Stimulated activated CD4-positive, alpha-beta T cell treated with anti-CD3 and anti-CD28 coated beads, Interleukin-4, amount 100 ng/mL, for 1 hour (primary cell): ENCODE measurements at places on chromosomes 4 and X.

GRCh38 chr4:88813013-88813412 is 115.4 kb upstream of the NAP1L5 start:
- DNase-seq = no peak

DNA sequence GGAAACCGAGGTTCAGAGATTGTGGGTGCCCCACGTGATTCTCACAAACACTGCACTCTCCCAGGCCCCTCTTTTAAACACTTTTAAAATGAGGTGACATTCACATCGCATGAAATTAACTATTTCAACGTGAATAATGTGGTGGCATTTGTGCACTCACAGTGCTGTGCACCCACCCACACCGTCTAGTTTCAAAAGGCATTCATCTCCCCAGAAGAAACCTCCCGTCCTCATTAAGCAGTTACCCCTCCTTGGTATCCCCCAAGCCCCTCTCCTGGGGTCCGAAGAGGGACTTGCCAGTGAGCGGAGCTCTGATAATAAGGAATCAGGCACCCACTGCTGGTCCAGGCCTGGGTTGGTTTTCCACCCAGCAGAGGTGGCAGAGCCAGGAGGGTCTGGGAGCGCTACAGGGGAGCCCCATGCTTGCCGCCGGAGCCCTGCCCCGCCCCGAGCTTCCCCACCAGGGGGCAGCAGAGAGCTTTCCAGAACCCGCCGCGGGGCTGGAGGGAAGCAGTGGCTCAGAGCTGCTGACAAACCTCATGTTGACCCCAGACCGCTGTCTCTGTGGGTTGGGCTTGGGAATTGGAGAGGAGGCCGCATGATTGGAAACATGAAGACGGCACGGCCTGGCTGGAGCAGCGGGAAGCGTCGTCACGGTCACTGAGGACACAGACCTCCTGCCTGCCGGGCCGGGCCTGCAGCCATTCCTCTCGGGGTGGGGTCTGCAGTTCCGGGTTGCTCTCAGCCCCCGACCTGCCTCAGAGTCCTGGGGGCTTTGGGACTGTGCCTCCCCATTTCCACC is 27.5 kb upstream of the HTRA3 start:
- DNase-seq = peak; percentile 85

GRCh38 chrX:53086464-53086863 is 4.3 kb downstream of the TSPYL2 start:
- no peak for DNase-seq

- no peak for DNase-seq
These were observed 7.8 kb downstream of the RBM47 start for GRCh38 chr4:40621592-40622512.

DNA sequence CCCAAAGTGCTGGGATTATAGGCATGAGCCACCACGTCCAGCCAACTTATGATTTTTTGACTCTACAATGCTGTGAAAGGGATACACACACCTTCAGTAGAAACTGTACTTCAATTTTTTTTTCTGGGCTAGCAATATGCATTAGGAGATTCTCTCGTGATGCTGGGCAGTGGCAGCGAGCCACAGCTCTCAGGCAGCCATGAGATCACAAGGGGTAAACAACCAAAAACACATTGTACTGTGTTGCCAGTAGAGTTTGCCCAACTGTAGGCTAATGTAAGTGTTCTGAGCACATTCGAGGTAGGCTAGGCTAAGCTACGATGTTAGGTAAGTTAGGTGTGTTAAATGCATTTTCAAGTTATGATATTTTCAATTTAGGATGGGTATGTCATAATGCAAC is 25.7 kb downstream of the RAB33A start:
- DNase-seq = no peak
